ENCODE measurements at places on chromosomes 16 and 17. TPM values are rescaled to one million over a fixed set of nuclear protein-coding genes. Genes with fewer than 3 reads are reported as not detected.

RANGRF gene
- total RNA-seq, result 46.4 TPM

PABPN1L gene
- not detected for total RNA-seq

CCL17 gene
- not detected for total RNA-seq

GAN gene
- 2.8 TPM for total RNA-seq

TMEM238L gene
- not detected for total RNA-seq

TBC1D3I gene
- total RNA-seq, result 0.15 TPM
